ENCODE measurements at places on chromosomes 1 and 21.

- no peak for DNase-seq
These were observed 24.8 kb downstream of the F11R start for GRCh38 chr1:160996178-160996577.

- DNase-seq: no peak
These were observed 23.2 kb downstream of the GALNT2 start for GRCh38 chr1:230090194-230090711.

GRCh38 chr1:106677721-106678120 lies 378.8 kb upstream of the PRMT6 start:
- no peak for DNase-seq

DNA sequence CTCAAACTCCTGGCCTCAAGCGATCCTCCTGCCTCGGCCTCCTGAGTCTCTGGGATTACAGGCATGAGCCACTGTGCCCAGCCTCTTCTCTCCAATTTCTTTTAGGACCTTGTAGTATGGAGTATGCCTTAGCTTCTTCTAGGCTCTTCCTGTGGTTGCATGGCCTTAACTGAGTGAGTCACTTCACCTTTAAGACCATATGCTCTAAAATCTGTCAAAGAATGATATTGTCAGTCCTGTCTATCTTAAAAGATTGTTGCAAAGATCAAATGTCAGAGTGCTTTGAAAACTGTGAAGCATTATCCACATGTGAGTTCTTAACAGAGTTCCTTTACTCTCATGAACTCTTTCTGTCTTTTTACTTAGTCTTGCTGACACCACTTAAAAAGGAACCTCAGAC lies 37.2 kb downstream of the ATP2B4 start:
- DNase-seq: no peak

GRCh38 chr1:173205146-173206051 lies 1.7 kb downstream of the TNFSF4 start:
- DNase-seq: no peak

GRCh38 chr1:119227456-119227855 lies 87.0 kb upstream of the WARS2 start:
- DNase-seq: no peak

DNA sequence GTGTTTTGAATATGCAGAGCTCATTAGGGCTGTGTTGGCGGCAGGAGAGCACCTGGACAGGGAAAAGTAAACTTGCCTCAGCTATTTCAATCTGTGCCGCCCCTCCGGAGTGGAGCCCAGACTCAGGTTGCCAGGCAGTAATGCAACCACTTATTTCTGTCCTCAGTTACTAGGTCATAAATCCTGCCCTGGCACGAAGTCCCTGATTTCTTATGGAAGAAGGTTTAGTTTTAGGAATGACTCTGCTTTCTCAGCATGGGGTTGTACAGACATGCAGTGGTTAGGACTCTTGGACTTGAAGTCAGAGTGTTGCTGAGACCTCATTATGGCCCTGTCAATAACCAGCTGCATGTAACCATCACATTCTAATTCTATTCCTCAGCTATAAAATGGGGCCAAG lies 98.3 kb upstream of the FGGY start:
- no peak for DNase-seq

DNA sequence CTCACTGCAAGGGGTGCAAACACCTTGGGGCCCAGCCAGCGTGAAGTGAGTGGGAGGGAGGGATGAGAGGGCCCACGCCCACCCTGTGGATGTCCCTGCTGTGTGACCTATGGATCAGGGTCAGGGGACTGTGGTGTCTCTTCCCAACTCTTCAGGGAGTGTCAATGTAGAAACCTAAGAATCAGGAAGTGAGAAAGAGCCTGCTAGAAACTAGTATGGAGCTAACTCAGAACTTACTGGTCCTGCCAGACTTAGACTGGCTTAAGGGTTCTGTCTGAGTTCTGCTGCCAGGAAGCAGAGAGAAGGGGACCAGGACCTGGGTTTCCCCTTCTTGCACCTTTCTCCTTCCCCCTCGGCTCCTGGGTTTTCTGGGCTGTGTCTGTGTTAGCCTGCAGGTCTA lies 1.8 kb upstream of the IL10 start:
- no peak for DNase-seq

All from DMS79 treated with DMSO at 0.1 percent for 48 hours (cell line).